Left lung (tissue), 14 donors: ENCODE measurements at places on chromosomes 16 and 17. TPM values are rescaled to one million over a fixed set of nuclear protein-coding genes. Genes with fewer than 3 reads are reported as not detected.

The NEUROD2 gene
- not detected for total RNA-seq

GRCh38 chr17:40556884-40557414 is 8.3 kb downstream of the CCR7 start:
- DNase-seq = no peak
- H3K4me3 ChIP-seq = no peak overlapping the region
- H3K27ac ChIP-seq = peak overlapping the region; percentile 24
- peaks cover 36% of the 10 kb centered on the region for H3K4me1 ChIP-seq
- H3K36me3 ChIP-seq = no peaks in the 10 kb centered on the region

- H3K4me3 ChIP-seq = no peak overlapping the region
- H3K27me3 ChIP-seq = no peaks in the 10 kb centered on the region
- no peak for DNase-seq
Observed at GRCh38 chr17:72400863-72401262, 280.0 kb downstream of the SOX9 start.

The FAM83G gene
- 8.8 TPM for total RNA-seq

GRCh38 chr17:5854871-5855554 is 215.2 kb upstream of the WSCD1 start:
- H3K27ac ChIP-seq = no peak overlapping the region
- H3K36me3 ChIP-seq = no peaks in the 10 kb centered on the region
- DNase-seq = no peak
- no peaks in the 10 kb centered on the region for H3K4me1 ChIP-seq
- no peak overlapping the region for H3K4me3 ChIP-seq

The MYL4 gene
- total RNA-seq = 1.3 TPM

The KRTAP9-4 gene
- not detected for total RNA-seq

DNA sequence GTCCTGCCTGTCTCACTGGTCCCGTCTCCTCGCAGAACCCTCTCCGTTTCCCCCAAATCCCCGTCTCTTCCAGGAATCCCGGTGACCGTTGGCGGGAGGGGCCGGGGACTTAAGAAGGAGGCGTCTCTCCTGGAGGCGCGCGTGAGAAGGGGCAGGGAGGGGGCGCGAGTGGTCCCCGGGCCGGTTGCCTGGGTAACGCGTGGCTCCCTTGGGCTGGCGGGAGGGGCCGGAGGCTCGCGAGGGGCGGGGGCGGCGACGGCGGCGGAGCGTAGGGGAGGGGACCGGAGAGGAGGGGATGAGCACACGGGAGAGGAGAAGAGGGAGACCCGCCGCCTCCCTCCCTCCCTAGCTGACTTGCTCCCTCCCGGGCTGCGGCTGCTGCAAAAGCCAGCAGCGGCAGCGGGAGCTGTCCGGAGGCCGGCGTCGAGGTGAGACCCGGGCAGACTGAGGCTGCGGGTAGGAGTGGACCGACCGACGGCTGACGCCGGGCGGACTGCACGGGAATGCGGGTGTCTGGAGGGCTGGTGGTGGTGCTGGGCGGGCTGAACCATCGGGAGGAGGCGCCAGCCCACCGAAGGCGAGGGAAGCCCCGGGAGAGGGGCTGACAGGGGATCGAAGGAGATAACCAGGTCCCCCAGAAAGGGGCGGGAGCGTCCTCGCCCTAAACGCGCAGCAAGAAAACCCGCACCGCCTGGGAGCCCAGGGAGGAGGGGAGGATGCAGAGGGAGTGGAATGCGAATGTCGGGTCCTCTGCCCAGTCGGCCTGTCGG is at the start of gene PRRT2:
TSS of gene PRRT2 (plus strand) at position 298 of the 770 bp plus-strand sequence. CDS start 862 bp downstream, outside the sequence.
- DNase-seq = no peak
- peaks cover 36% of the 10 kb centered on the region for H3K4me1 ChIP-seq
- H3K27me3 ChIP-seq = peaks cover 20% of the 10 kb centered on the region
- H3K36me3 ChIP-seq = peaks cover 22% of the 10 kb centered on the region

DNA sequence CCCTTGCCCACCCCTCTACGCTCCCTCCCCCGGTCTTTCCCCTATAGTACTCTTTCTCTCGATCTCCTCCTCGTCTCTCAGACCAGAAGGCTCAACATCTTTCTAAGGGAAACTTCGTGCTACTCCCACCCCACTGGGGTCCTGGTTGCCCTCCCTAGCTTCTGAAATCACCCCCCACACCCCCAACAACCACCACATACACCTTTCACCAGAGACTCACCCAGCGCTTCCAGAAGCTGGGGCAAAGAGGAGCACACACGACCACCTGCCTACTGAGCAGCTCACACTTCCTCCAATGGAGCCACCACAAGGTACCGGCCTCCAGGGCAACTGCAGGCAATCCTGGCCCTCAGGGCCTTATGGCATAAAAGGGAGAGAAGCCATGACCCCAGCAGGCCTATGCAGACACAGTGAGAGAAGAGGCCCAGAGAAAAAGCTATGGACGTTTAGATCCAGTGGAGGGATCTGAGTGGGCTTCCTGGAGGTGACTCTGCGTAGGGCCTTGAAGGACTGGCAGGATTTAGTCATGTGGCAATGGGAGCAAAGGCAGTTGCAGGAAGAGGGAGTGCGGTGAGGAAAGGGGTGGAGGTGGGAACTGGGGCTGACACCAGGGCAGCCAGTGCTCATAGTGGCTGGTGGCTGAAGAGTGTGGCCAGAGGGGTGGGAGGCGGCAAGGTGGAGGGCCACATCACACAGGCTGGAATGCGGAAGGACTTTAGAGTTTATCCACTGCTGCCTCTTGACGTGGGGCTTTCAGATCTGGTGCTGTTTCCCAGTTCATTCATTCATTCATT is 12.1 kb upstream of the TMEM92 start:
- no peaks in the 10 kb centered on the region for H3K36me3 ChIP-seq
- H3K4me3 ChIP-seq = no peak overlapping the region
- H3K27me3 ChIP-seq = no peaks in the 10 kb centered on the region

GRCh38 chr16:29857133-29857760 is 5.8 kb downstream of the CDIPT start:
- no peak overlapping the region for H3K27ac ChIP-seq
- DNase-seq = no peak
- no peak overlapping the region for H3K4me3 ChIP-seq

The ADAP2 gene
- total RNA-seq = 23.3 TPM

- H3K27me3 ChIP-seq = no peaks in the 10 kb centered on the region
- H3K4me1 ChIP-seq = peaks cover 58% of the 10 kb centered on the region
- peaks cover 41% of the 10 kb centered on the region for H3K36me3 ChIP-seq
- peak; percentile 16 for DNase-seq
- peak overlapping the region; percentile 99 for H3K4me3 ChIP-seq
Observed at GRCh38 chr16:4846503-4846900, 586 bp downstream of the GLYR1 start.

The NOTUM gene
- 0.79 TPM for total RNA-seq

- no peaks in the 10 kb centered on the region for H3K27me3 ChIP-seq
- H3K27ac ChIP-seq = no peak overlapping the region
- no peak for DNase-seq
- no peak overlapping the region for H3K4me3 ChIP-seq
Observed at GRCh38 chr16:89545044-89545830, 15.2 kb upstream of the RPL13 start.

GRCh38 chr17:71495420-71495819 is 625.4 kb upstream of the SOX9 start:
- no peaks in the 10 kb centered on the region for H3K4me1 ChIP-seq
- no peak overlapping the region for H3K27ac ChIP-seq
- H3K4me3 ChIP-seq = no peak overlapping the region
- H3K27me3 ChIP-seq = no peaks in the 10 kb centered on the region
- H3K36me3 ChIP-seq = no peaks in the 10 kb centered on the region

The SLC46A1 gene
- 23.7 TPM for total RNA-seq

GRCh38 chr17:74078363-74078941 is 125.0 kb upstream of the RPL38 start:
- H3K4me3 ChIP-seq = no peak overlapping the region
- DNase-seq = no peak
- peaks cover 49% of the 10 kb centered on the region for H3K27me3 ChIP-seq
- no peak overlapping the region for H3K27ac ChIP-seq
- no peaks in the 10 kb centered on the region for H3K4me1 ChIP-seq

DNA sequence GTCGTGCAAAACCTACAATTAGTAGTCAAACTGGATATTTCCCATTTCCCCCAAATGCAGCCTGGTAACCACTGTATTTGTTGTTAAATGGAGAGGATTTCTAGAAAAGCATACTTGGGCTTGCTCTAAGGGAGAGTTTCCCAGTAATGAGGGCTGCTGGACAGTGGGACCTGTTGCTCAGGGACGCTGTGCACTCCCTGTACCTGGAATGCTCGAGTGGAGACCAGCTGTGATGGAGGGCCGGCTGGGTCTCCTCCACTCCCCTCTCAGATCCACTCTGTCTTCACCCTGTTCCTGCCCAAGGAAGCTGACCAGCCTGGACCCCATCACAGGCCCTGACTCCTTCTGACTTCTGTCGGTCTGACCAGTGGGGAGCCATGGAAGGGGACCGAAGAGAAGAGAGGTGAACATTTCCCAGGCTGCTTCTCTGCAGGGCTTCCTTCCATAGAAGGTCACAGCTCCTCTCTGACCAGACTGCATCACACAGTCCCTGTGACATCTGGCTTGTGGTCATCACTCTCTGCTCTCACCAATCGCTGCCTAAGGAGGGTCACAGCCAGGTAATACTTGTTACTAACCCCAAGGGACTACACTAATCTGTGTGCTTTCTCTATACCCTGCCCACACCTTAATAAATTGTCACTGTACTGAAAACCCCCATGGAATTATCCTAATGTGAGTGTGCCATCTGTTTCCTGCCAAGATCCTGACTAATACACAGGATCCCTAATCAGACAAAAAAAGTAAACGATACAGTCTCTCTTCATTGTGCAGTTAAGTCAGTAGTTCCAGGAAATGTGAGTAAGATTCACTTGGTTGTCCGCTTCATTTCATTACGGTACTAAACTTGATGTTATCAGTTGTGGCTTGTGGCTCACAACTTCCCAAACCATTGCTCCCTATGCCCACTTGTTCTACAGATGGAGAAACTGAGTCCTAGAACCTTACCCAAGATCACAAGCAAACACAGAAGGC is 102.4 kb downstream of the CCT6B start:
- H3K36me3 ChIP-seq = no peaks in the 10 kb centered on the region
- H3K27ac ChIP-seq = no peak overlapping the region
- no peaks in the 10 kb centered on the region for H3K27me3 ChIP-seq
- H3K4me3 ChIP-seq = no peak overlapping the region
- no peak for DNase-seq
- no peaks in the 10 kb centered on the region for H3K4me1 ChIP-seq

DNA sequence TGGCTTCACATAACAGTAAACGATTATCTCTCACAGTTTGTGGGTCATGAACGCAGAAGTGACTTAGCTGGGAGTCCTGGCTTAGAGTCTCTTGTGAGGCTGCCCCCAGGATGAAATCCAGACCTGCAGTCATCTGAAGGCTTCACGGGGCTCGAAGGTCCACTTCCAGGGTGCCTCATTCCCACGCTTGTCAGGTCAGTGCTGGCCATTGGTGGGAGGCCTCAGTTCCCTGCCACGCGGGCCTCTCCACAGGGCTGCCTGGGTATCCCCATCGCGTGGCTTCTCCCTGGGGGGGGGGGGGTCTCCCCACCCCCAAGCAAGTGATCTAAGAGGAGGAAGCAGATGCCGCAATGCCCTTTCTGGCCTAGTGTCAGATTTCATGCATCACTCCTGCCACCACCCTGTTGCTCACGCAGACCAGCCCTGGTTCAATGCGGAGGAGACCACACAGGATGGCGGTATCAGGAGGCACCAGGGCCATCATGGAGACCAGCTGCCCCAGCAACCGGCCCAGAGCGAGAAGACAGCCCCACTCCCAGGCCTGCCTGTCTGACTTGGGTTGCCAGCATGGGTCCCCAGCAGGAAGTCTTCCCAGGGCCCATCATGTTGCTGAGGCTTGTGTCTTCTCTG is 77.3 kb upstream of the CDH5 start:
- H3K27me3 ChIP-seq = no peaks in the 10 kb centered on the region
- DNase-seq = peak; percentile 21
- no peaks in the 10 kb centered on the region for H3K4me1 ChIP-seq
- no peaks in the 10 kb centered on the region for H3K36me3 ChIP-seq
- no peak overlapping the region for H3K27ac ChIP-seq
- no peak overlapping the region for H3K4me3 ChIP-seq

The HOXB8 gene
- 0.39 TPM for total RNA-seq

GRCh38 chr17:58184308-58184985 is 8.1 kb upstream of the EPX start:
- no peak overlapping the region for H3K27ac ChIP-seq
- H3K27me3 ChIP-seq = peaks cover 3% of the 10 kb centered on the region
- DNase-seq = no peak
- no peaks in the 10 kb centered on the region for H3K36me3 ChIP-seq

DNA sequence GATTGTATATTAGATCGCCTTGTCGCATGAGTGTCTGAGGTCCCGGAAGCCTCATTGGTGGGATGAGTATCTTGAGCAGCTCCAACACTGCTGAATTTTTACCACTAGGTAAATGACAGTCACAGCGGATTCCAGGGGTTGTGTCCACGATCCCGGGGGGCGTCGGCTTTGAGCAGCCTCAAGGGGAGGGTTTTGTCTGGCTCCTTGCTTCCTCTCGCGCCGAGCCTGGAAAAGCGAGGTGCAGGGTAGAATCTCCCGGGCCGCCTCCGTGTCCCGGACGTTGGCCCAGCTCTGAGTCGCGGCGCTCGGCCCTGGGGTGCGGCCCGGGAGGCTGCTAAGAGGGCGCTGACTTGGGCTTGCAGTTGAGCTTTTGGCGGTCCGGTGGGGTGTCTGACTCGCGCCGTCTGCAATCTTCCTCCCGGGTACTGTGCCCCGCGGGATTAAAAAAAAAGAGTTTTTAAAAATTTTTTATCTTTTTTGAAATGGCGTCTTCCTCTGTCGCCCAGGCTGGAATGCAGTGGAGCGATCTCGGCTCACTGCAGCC is 4.5 kb downstream of the OR1F1 start:
- no peak overlapping the region for H3K4me3 ChIP-seq
- DNase-seq = no peak
- peaks cover 14% of the 10 kb centered on the region for H3K4me1 ChIP-seq
- H3K27ac ChIP-seq = no peak overlapping the region

- peaks cover 1% of the 10 kb centered on the region for H3K27me3 ChIP-seq
- H3K4me1 ChIP-seq = peaks cover 4% of the 10 kb centered on the region
- no peak for DNase-seq
- H3K36me3 ChIP-seq = no peaks in the 10 kb centered on the region
Observed at GRCh38 chr17:15351478-15351840, 10.1 kb upstream of the TEKT3 start.

The IL21R gene
- total RNA-seq = 3.9 TPM

DNA sequence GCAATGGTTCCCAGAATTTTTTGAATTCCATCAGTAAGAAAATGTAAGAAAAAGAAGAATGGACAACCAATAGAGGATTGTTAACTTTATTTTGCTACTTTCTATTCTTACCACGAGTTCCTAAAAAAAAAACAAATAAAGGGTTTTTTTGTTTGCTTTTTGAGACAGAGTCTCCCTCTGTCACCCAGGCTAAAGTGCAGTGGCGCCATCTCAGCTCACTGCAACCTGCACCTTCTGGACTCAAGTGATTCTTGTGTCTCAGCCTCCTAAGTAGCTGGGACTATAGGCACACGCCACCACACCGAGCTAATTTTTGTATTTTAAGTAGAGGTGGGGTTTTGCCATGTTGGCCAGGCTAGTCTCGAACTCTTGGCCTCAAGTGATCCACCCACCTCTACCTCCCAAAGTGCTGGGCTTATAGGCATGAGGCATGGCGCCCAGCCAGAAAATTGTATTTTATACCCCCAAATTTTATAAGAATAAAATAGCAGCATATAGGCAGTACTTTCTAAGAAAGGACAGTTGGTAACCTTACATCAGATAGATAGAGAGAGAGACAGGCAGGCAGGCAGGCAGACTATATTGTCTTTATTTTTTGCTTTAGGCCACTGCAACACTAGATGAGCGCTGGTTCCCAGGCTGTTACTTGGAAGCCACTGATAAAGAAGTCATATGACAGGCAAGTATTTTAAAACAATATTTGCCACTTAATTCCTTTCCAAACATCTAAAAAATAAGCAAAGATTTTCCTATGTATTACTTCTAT is 127.5 kb downstream of the VPS53 start:
- DNase-seq = no peak
- no peaks in the 10 kb centered on the region for H3K4me1 ChIP-seq
- no peak overlapping the region for H3K27ac ChIP-seq

- peaks cover 29% of the 10 kb centered on the region for H3K4me1 ChIP-seq
- no peak for DNase-seq
- no peak overlapping the region for H3K27ac ChIP-seq
Observed at GRCh38 chr17:76720211-76720610, 6.2 kb downstream of the JMJD6 start.

The ADAMTS18 gene
- not detected for total RNA-seq
